ENCODE measurements at places on chromosomes 3 and 15.

- DNase-seq: peak; percentile 10
Measured at GRCh38 chr3:153442386-153442785, 280.4 kb downstream of the RAP2B start.

GRCh38 chr3:134690226-134690625 lies 39.4 kb upstream of the KY start:
- no peak for DNase-seq

DNA sequence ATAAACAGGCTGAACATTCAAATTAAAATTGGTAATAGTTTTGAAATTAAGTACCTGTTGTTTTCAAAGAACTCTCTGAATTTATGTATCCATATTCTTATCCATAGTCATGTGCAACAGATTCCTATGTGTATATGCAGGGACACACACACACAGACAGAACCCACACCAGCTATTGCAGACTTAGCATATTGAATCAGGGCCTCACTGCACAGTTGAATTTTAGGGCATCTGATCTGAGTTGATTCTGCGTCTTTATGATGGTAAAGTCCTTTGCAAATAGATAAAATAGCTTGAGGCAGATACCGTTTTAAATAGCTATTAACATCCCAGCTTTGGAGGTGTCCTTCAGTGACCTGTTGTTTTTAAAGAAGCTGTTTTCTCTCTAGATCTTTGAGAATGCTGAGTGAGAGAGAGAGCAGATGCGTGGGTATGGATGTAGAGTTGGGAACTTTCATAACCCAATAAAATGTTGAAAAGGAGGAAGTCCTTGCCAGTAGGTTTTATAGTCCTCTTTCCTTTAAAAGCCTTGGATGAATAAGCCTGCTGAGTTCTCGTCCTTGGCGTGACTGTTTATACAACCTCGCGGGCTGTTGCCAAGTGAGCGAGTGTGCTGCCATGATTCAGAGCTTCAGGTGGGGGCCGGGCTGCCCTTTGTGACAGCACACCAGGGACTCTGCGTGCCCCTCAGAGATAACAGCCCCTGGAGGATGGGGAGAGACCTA lies 18.3 kb downstream of the MYZAP start:
- peak; percentile 65 for DNase-seq

DNA sequence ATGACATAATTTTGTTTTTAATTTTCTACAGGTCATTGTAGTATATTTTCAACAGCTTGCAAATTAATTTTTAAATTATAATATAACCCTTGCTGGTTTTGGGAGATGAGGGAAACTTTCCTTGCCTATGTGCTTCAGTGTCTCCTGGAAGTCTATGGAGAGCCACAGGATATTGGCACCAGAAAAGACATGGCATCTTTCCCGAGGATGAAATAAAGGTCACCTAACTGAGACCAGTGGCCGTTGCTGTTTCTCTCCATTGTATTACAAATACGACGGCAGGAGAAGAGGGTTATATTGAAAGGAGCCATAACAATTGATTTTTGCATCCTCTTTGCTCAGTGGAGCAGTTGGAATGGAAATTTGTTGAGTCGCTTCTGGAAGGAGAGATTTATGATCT lies 19.9 kb upstream of the AQP9 start:
- DNase-seq: no peak

DNA sequence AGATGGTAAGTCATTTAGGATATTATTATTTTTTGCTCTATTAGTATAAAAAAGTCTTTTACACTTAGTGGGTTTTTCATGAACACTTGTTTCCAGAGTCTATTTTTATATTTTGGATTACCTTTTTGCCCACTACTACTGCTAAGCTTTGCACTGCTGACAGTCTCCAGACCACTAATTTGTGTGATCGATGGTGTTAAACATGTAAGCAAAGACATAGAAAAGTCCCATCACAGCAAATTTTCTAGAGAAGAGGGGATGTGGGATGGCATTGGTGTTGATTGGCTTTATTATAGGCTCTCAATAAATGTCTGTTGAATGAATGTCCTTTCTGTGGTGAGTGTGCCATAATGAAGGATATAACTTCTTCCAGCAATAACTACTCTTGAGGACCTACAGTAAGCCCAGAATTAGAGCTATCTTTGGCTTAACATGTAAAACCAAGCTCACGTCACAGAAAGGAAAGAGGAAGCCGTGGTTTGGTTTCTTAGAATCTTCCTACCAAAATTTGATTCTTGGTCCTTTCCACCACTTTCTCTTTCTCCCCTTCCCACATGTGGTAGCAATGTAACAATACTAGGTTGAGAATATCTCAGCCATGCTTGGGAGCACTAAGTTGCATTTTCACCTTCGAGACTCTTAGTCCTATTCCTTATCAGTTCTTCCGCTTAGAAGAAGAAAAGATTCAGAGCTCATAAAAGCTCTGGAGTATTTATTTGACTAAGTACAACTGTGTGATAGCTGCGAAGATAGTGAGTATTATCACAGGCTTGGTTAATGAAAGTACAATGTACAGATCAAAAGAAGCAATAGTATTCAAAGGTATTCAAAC lies 90.6 kb upstream of the UMPS start:
- DNase-seq: no peak

GRCh38 chr15:25416693-25417092 lies 22.1 kb downstream of the UBE3A start:
- DNase-seq: no peak

DNA sequence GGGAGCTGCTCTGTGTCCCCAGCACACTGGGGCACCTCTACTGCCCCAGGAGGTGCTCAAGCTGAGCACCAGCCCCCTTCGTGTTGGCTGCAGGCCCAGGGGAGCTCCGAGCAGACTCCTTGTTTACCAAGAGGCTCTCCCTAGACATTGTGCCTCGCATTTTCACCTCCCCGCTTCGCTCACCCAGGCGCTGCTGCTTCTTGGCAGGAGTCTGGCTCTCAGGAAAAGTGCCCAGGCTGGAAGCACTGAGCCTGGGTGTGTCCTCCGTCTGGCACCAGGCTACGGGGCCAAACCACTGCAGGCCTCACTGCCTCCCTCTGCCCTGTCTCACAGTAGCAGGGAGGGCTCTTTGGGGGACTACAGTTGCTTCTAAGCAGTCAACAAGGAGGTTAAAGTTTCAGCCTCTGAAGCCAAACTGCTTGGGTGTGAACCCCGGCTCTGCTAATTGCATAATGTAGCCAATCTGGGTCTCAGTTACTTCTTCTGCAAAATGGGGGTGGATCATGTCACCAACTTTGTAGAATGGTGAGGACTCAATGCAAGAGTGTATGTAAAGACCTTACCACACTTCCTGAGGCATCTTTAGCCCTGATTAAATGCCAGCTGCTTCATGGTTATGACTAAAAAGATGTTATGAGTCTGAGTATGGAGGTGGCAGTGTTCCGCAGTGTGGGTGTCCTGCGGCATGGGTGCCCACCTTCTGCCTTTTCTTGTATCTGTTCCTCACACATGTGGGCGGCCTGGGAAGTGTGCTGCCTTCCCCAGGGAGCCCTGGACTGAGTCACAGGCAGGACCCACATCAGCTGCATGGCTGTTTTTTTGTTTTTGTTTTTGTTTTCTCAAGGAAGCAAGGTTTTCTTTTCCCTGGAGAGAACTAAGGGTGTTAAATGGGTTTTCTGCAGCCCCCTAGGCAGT lies 88.9 kb downstream of the CLSTN2 start:
- DNase-seq: peak; percentile 5

DNA sequence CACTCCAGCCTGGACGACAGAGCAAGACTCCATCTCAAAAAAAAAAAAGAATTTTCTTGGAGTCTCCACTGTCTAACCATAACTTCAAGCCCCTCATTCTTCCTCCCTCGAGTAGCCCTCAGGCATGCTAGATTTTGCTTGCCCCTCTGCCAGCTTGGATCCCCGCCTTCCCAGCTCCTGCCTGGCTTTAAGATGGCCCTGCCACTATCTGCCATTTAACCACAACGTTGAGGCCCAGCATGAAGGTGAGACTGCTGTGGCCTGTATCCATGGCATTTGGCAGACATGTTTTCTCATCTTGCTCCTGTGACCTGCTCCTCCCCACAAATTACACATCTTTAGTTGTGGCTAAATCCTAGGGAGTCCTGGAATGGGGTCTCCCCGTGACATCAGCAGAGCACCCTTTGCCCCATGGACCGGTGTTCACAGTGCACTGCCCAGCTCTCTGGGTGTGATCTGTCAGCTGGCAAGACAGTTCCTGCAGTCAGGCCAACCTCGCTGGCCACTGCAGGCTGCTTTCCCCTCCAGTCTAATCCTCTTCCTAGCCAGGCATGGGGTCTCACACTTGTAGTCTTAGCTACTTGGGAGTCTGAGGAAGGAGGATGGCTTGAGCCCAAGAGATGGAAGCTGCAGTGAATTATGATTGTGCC lies 10.4 kb downstream of the VPS18 start:
- DNase-seq: no peak

DNA sequence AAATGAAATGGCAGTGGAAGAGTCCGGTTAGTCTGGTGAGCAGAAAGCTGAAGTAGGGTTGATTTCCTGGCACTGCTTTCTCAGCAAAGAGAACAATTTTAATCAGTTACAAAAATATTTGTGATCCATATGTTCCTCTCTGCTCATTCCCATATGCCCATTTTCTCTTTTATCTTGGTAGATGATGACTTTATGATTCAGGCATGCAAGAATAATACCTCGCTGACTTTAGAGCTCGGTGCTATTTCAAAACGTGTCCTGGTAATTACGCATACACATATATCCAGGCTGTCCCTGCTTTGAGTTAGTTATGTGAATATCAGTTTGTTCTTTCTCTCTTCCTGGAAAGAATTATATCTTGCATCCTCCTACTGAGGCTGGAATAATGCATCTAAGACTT lies 38.5 kb downstream of the ARPP21 start:
- peak; percentile 46 for DNase-seq

DNA sequence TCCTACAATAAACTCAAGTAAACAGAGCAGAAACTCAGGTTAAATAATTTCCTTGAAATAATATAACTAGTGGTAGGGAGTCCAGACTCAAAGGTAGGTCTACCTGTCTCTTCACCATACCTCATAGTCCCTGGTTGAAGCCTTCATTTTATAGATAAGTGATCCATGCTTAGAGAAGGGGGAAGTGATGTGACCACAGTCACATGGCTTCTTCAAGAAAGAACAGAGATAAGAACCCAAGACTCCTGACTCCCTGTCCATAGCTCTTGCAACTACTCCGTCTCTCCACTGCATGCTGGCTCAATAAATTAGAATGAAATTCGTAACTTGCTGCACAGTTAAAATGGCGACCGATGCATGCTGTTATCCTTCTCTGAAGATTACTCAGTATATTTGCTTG lies 11.0 kb upstream of the C15orf61 start:
- DNase-seq: no peak

DNA sequence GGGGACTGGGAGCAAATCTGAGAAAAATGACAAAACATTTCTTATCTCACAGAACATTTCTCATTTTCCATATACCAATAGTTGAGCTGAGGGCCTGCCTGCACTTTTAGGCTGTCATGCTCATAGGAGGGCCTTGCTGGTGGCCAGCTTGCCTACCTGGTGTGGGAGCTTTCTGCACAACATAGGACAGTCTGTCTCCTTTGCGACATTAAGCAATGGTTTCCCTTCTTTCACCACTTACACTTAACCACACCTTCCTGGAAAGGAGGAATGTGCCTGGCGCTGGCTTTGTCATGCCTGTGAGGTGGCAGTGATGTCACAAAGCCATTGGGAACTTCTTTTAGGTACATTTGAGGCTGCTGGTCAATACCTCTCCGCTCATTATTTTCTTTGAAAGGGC lies 5.7 kb downstream of the SNAPC5 start:
- DNase-seq: no peak

GRCh38 chr3:23811185-23811527 lies 5.4 kb downstream of the UBE2E1 start:
- DNase-seq: peak; percentile 16

DNA sequence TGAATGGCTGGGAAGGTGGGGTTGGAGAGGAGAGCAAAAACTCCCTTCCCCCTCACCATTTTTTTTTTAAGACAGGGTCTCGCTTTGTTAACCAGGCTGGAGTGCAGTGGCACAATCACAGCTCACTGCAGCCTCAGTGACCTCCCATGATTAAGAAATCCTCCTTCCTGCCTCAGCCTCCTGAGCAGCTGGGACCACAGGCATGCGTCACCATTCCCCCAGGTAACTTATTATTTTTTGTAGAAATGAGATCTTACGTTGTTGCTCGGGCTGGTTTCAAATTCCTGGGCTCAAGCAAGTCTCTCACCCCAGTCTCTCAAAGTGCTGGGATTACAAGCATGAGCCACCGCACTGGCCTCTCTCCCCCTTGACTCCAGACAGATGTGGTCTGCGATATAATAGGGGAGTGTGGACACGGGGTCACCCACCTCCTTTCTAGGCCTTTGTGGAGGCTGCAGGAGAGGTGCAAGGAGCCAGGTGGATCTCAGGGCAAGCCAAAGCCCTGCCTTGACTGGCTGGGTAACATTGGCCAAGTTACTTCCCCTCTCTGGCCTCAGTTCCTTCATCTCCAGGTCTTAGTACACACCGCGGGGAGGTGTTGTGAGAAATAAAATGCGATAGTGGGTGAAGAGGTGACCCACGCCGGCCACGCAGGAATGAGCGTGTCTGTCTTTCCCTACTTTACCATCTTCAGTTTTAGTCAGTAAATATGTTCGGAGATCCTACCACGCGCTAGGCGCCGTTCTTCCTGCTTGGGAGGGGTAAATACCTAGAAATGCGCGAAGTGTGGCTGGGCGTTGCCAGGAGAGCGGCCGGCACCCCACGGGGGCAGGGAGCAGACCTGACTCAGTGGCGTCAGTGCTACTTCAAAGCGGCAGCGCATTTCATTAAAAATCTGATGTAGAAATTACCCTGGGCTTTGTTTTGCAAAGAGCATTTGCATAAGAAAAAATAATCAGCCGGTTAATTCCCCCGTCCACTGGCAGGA lies 20.2 kb upstream of the CORO2B start:
- DNase-seq: no peak

DNA sequence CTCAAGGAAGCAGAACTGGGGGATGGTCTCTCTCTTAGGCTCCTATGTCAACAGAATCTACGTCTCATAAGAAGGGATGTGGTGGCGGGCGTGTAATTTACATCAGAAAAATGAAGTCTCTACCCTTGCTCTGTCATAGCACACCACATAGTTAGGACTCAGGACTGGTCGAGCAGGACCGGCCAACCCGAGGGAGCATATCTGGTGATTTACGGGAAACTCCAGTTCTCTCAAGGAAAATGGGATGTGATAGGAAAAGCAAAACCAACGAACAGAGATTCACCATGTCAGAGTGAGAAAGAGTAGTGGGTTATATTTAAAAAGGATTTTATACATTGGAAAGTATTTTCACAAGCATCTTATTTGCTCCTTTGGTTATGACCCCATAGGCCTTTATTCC lies 54.7 kb downstream of the IGF2BP2 start:
- DNase-seq: no peak

DNA sequence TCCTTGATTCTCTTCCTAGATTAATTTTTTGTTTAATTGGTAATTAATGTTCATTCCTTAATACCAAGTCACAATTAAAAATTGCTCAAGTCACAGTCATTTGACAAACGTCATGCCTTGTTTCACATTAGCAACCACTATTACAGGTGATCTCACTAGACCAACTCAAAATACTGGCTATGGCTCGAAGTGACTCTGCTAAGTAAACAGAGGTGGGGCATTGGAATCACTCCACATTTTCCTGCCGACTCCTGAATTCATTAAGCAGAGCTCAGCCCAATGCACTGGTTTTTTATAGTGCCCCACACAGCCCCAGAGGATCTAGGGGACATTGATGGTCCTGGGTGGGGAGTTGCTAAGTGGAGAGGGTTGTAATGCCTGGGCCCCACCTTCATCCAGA lies 201.2 kb upstream of the NSMCE3 start:
- DNase-seq: no peak
